ENCODE measurements at places on chromosomes 13 and 19.

GRCh38 chr13:31967155-31967554 is 64.4 kb upstream of the FRY start:
- DNase-seq = no peak

DNA sequence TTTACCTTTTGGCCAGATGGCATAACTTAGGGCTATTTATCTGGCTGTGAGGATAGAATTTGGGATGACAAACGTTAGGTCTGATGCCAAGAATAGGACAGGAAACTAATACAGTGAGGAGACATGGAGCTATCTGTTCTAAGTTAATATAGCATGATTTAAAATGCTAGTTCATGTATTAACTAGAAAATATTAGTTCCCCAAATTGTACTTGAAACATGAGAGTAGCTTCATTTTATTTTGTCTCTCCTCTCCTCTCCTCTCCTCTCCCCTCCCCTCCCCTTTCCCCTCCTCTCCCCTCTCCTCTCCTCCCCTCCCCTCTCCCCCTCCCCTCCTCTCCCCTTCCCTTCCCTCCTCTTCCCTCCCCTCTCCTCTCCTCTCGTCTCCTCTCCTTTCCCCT is 101.1 kb upstream of the MYO16 start:
- DNase-seq = no peak

DNA sequence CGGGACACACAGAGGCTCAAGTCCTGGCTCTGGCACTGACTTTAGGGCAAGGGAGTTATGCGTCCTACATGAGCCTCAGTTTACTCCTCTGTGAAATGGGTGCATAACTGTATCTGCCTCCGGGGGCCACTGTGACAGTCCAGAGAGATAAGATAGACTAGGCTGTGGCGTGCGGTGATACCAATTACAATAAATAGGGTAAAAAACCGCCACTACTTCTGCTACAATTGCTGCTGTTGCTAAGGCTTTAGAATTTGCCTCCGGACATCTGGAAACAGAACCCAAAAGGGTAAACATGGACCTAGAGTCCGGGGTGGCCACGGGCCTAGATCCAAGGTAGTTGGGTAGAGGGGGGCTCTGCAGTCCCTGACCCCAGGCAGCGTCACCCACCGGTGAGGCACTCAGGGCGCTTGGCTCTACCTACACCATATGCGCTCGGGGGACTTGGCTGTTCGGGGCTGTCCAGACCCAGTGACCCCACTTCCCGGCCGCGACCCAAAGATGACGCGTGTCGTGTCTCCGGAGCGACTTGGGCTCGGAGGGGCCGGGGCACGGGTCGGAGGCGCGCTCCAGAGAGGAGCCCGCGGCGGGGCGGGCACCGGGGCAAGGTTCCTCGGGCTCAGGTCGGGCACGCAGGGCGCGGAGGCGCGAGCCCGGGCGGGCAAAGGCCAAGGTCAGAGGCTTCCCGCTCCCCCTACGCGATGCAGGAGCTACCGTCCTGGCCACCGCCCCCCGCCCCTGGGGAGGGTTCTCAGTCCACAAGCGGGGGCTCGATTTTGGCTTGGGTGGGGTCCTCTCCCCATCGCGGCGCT is 1.1 kb downstream of the INSR start:
- DNase-seq = peak; percentile 18

GRCh38 chr19:10979951-10980381 is 19.1 kb downstream of the SMARCA4 start:
- no peak for DNase-seq

GRCh38 chr19:18489627-18490184 is 32.2 kb downstream of the ELL start:
- DNase-seq = no peak

DNA sequence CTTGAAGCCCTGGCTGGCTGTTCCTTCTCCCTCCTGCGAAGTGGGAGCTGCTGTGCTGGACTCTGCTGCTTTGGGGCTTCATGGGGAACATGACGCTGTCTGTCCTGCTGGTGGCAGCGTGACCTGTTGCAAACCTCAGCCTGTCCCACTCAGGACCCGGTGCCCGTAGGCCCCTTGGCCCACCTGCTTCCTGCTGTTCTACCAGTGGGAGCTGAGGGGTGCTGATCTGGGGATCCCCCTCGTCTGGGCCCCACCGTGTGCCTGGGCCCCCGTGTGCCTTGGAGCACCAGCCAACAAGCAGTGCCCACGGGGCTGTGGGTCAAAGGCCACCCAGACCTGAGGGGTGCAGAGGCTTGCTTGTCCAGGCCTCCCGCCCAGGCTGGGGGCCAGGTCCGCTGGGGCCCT is 5.3 kb downstream of the SPPL2B start:
- DNase-seq = no peak

GRCh38 chr13:46617885-46618284 is 64.9 kb downstream of the LRCH1 start:
- DNase-seq = no peak

- peak; percentile 20 for DNase-seq
Observed at GRCh38 chr13:36344886-36345437, 1.2 kb downstream of the SPART start.

DNA sequence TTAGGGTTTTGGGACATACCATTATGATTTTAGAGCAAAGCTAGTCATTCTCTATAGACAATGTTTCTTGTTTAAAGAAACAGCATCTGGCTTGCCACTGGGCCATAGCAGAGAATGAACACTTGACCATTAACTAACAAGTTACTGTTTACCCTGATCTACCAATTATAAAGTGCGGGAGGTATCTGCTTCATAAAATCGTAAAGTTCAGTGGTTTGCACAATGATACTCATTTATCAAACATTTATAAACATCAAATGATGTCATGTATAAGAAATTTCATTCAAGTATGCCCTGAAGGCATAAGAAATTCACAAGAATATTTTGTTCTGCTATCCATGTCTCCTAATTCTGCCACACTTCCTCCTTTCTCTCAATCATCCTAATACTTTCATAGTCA is 139.2 kb downstream of the PCDH20 start:
- no peak for DNase-seq

- no peak for DNase-seq
Observed at GRCh38 chr13:85434927-85435326, 364.3 kb downstream of the SLITRK6 start.

DNA sequence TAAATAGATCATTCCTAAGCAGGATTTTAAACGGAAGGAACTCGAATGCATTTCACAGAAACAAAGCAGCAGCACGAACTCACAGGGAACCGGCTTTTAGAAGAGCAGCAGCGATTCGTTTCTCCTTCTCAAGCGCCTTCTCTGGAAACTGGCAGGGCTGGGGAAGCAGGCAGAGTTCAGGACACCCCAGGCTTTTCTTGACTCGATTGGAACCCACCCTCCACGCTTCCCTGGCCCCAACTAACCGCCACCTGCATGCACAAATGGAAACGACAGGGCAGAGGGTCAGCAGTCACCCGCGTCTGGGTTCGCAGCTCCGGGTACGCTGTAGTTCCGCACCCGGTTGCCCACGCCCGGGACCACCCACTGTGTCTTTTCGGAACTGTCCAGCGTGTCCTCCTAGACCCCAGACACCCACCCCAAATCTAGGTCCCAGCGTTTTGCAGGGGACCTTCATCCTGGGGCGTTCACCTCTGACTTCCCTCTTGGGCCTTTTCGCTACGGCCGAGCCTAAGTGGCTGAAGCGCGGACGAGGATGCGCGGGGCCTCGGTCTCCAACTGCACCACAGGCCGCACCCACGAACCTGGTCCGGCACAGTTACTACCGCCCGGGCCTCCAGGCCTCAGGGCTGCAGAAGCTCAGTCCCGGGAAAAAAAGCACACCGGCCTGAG is 500 bp downstream of the ZFP30 start:
- DNase-seq = peak; percentile 38

GRCh38 chr19:54465426-54466109 is 2.0 kb upstream of the LENG9 start:
- DNase-seq = no peak

DNA sequence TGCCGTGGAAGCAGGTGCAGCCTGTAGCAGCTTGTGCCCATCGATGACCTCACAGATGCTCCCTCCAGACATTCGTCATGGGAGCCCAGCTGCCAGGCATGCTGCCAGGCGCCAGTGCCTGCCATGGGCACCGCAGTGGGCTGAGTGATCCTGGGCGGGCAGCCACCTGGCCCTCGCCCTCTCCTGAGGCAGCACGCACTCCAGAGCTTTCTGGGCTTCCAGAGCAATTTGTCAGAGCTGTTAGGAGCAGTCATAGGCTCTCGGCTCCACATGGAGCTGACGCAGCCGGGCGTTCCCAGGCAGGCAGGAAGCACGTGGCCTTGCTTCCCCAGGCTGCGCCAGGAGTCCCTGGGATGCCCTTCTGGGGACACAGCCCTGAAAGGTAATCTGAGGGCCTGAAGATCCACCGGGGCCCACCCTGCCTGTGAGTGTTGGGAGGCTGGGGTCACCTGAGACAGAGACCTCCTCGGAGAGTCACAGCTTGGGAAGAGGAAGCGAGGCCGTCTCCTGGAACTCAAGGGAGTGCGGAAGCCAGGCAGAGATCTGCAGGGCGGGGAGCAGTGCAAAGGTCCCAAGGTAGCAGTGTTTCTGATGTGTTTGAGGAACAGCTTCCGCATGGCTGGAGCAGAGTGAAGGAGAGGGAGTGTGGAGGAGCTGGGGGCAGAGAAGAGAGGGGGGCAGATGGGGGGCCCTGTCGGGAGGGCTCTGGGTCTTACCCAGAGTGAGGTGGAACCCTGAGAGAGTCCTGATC is 50.6 kb downstream of the DPF1 start:
- no peak for DNase-seq

DNA sequence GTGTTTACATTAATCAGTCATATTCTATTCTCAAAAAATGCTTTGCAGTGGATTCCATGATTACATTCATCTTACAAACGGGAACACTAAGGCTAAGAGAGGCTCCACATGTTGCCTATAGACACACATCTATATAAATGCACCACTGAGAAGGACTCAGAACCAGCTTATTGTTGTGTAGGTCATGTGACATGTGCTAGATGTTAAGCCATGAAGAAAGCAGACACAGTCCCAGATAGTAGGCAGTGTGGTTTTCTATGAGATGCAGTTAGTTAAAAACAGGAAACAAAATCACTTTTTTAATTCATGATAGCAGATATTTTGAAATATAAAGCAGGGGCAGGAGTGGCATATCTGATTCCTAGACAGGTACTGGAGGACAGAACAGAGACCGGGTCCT is 10.7 kb downstream of the SIGLEC6 start:
- DNase-seq = no peak

- DNase-seq = no peak
Observed at GRCh38 chr19:51111606-51112005, 3.4 kb upstream of the CTU1 start.

GRCh38 chr19:12162513-12162881 is 399 bp upstream of the ZNF136 start:
- no peak for DNase-seq

DNA sequence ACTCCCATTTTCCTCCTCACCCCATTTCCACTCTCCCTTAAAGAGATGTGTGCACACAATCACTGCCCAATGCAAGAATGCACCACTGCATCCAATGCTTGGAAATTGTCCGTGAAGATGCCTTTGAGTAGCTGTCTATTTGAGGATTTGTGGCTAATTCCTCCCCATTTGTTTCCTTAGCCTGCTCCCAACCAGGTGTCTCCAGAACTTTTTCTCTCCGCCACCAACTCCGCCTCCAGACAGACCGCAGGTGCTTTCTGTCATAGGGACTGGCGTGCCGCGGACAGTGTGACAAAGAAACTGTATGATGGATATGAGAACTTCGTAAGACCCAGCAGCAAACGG is 461 bp upstream of the TM9SF2 start:
- no peak for DNase-seq

- no peak for DNase-seq
Observed at GRCh38 chr13:111480503-111480902, 160.1 kb downstream of the TEX29 start.
